Posterior cingulate gyrus (tissue), 11 donors: ENCODE measurements at places on chromosomes 11 and 22.

GRCh38 chr11:22244986-22245592, 52.2 kb downstream of the ANO5 start:
- DNase-seq, result peak; percentile 66

GRCh38 chr22:20729194-20729593, 44.7 kb upstream of the SERPIND1 start:
- DNase-seq, result peak; percentile 50

DNA sequence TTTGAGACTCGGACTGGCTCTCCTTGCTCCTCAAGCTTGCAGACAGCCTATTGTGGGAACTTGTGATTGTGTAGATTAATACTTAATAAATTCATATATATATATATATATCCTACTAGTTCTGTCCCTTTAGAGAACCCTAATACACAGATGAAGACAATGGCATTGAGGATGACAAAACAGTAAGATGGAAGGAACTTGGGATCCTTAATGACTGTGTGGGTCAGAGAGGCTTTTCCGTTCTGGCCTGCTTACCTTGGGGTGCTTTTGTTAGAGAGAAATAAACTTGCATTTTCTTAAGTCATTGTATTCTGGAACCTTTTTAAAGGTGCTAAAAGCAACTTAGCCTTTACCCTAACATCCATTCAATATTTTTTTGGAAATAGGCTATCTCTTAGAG, 49.6 kb upstream of the RRAS2 start:
- no peak for DNase-seq

- no peak for DNase-seq
These were observed 298.2 kb downstream of the DDX10 start for GRCh38 chr11:108963118-108963517.

DNA sequence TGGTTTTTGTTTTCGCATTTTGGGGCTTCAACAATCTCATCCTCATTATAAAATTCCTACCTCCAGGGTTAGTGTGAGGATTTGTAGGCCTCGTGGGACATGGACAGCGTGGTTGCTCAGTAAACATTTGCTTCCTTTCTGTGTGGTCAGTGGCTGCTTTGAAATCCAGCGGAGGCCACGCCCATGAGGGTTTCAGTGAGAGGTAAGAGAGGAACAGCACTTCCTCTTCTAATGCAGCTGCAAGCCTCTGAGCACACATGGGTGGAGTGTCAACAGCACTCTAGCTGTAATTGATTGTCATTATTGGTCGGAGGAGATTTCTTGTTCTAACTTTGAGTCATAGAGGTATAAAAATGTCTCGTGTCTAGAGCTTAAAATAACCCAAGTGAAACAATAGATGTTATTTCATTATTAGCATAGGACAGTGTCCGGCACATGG, 6.0 kb upstream of the ARHGAP42 start:
- no peak for DNase-seq

DNA sequence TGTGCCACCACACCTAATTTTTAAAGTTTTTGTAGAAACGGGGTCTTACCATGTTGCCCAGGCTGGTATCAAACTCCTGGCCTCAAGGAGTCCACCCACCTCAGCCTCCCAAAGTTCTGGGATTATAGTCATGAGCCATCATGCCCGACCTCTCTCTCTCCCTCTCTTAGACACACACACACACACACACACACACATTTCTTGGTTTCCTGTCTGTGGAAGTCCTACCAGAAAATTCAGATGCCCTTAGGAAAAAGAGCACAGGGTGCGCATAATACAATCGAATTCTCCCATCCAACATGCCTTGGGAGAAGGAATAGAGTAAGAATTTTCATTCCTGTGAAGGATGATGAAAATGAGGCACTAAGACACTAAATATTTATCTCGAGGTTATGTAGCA, 10.4 kb downstream of the MICAL3 start:
- DNase-seq, result no peak

DNA sequence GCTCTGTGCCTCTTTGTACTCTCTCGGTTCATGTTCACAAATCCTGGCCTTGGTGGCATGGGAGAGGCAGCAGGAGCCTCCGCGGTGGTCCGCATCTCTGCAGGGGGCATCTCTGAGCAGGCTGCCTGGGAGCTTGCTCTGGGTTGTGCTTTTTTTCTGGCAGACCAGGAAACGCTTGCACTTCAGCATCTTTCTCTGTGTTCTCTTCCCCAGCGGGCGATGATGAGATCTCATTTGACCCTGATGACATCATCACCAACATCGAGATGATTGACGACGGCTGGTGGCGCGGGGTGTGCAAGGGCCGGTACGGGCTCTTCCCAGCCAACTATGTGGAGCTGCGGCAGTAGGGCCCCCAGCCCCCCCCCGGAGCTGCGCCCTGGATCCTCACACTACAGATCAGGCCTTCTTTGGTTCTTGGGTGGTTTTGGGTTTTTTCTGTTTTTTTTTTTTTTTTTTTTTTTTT, 36.5 kb downstream of the CTTN start:
- no peak for DNase-seq

- no peak for DNase-seq
These were observed 748.5 kb downstream of the BRD1 start for GRCh38 chr22:49079027-49079725.

DNA sequence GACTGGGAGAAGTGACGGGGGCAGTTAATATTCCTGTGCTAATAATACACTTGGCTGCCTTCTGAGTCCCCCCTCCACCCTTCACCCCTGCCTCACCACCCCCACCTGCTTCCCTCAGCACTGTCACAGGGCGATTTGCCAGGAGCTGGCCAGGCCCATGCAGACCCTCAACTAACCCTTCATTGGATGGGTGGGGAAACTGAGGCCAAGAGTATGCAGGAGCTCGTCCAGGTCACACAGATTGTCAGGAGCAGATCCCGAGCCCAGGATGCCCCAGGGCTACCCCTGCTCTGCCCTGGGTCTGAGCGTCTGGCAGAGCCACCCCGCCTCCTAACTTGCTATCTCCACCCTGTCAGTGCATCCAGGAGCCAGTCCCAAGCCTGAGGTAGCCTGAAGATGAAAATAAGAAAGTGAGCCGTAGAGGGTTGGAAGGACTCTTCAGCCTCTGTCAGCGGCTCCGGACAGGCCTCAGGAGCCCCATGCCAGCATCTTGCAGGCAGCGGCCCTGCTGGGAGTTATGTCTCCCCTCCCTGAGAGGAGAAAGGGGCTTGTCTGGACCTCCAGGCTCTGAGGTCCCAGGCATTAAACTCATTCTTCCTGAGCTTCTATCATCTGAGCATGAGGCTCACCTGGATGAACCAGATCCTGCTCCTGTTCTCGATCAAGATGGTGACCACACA, 6.2 kb downstream of the TPBGL start:
- no peak for DNase-seq

DNA sequence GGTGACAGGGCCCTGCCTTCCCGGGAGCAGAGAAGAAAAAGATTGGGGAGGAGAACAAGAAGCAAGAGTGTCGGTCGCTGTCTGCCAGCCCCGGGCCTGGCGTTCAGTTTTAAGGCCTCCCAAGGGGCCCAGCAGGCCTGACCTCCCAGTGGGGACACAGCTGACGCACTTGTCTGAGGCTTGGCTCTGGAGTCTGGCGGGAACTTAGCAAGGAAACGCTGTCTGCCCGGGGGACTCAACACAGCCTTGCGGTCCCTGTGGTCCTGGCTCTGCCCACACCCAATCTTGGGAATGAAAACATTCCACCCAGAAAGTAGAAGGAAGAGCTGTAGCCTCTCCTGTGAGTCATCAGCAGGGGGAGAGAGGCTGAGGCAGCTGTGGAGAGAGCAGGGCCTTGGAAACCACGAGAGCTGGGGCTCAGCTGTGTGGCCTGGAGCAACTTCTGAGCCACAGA, 54.4 kb downstream of the TRAF6 start:
- DNase-seq, result peak; percentile 34

- no peak for DNase-seq
These were observed 64.6 kb downstream of the MYEOV start for GRCh38 chr11:69358398-69359020.

DNA sequence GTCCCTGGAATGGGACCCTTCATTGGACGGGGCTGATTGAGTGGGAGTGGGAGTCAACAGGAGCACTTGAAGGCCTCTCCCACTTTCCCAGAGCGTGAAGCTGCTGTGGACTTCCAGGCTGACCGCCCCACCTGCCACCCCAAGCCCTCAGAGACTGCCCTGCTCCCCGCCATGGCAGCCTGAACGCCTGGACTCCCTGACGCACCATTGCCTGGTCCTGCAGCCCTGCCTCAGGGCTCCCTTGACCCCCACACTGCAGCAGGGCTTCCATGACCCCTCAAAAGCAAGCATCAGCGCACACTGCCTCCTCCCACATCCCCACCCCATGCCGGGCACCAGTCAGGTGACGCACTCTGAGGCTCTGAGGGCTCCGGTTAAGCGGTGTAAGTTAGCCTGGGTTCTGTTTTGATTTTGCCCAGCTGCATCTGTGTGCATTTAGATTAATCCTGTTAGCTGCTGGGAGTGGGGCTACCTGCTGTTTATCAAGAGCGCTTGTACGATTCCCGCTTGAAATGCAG, 39.4 kb downstream of the TRIM29 start:
- DNase-seq, result no peak

GRCh38 chr11:120400564-120401364, 64.6 kb downstream of the ARHGEF12 start:
- no peak for DNase-seq

DNA sequence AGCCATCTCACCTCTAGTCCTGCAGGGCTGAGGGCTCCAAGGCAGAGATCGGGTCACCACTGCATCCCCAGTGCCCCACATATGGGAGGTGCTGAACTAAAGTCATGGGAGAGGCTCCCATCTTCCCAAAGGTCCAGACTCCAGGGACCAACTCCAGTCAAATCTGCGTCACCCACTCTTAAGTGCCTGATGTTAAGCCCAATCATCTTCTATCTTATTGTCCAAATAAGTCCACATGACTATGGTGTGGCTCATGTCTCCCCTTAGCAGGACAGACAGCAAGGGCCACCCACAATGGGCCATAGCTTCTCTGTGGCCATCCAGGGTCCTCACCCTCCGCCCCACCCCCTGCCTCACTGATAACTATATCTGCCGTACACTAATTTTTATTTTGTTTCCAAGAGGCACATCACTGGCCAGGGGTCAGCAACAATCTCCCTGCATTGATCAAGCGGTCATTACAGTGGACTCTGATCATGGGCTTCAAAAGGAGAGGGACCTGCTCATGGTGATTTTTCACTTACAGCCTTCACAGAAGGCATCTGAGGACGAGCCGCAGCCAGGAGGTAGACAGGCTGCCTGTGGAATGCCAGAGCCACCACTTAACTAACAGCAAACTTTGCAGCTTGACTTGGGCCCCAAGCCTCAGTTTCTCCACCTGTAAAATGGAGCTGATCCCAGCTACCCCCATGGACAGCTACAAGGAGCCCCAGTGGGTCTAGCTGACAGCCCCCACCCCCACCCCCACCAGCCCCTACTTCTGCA, 23.3 kb downstream of the MYH9 start:
- DNase-seq, result no peak

GRCh38 chr11:73875380-73875779, 1.3 kb downstream of the COA4 start:
- DNase-seq, result no peak

GRCh38 chr11:129538323-129538722, 162.7 kb downstream of the BARX2 start:
- DNase-seq, result no peak

GRCh38 chr22:48821727-48822126, 1005.9 kb downstream of the BRD1 start:
- DNase-seq, result peak; percentile 60

- no peak for DNase-seq
These were observed 30.8 kb downstream of the TTC28 start for GRCh38 chr22:28648792-28649191.

GRCh38 chr11:13205486-13205885, 72.1 kb upstream of the BMAL1 start:
- no peak for DNase-seq

GRCh38 chr22:40747361-40747760, 68.1 kb downstream of the MCHR1 start:
- no peak for DNase-seq

DNA sequence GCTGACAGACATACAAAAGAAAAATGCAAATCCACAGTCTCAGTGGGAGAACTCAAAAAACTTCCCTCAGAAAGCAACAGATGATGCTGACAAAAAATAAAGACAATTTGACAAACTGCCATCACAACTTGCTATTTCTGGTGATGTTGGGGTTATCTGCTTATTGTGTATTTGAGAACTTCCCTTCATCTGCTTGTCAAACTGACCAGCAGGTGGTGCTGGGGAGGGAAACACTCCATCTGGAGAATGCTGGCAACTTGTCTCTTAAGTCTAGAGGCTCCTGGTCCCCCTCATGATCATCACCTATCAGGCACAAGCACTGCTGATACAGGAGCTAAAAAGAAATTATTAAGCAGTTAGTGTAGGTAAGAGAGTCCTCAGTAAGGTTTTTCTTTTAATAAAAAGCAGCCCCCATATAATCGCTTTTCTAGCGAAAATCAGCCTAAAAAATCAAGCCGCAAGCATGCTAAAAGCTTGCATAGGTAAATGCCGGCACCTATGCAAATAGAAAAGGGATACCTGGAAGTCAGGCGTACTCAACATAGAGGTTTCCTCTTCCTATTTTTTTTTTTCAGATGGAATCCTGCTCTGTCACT, 9.8 kb upstream of the FAM111B start:
- peak; percentile 65 for DNase-seq

- no peak for DNase-seq
These were observed 30.4 kb upstream of the TMEM86A start for GRCh38 chr11:18668131-18668530.

DNA sequence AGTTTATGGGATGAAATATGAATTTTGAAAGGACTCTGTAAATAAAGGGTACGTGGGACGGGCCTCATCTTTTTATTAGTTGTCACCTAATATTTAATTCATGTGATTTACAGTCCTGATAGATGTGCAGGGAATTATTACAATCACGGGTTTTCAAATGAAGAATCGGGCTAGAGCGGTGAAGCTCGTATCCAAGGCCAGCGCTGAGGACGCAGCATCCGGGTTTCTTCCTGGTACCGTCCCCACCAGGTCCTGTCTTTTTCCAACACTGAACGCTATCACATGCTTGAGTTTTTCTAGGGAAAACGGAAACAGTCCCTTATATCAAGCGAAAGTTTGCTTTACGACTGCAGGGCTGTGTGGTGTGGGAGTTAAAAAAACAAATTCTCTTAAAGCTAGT, 787 bp downstream of the SMDT1 start:
- no peak for DNase-seq

- no peak for DNase-seq
These were observed 2.1 kb upstream of the ATF4 start for GRCh38 chr22:39518144-39518786.
